ENCODE measurements at places on chromosomes 7 and 10.

- no peak for DNase-seq
Measured at GRCh38 chr10:13503745-13504463, 24.9 kb downstream of the BEND7 start.

- no peak for DNase-seq
Measured at GRCh38 chr7:25694699-25695098, 457.3 kb upstream of the NFE2L3 start.

GRCh38 chr7:148374396-148375259 is 215.9 kb upstream of the C7orf33 start:
- DNase-seq = no peak

DNA sequence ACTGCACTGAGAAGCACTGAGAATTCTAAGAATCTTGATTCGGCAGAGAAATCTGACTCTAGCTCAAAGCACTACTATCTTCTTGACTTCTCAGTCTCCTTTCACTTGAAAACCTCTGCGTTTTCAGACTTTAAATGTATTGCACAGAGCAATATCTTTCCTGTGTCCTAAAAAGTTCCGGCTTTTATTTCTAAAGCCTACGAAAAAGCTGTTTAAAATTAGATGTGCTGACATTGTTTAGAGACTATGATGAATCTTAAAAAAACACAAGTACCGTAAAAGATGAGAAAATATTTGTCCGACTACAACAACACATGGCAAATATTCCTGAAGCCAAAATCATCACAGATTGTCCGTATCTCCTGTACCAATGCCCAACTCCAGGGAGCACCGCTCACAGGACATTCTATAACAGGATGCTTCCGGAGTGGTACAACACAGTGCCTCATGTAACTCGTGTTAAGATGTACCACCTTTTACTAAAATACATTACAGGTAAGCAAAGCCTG is 136.9 kb downstream of the CUBN start:
- DNase-seq = no peak

GRCh38 chr7:55274156-55274555 is 91.0 kb upstream of the LANCL2 start:
- no peak for DNase-seq

DNA sequence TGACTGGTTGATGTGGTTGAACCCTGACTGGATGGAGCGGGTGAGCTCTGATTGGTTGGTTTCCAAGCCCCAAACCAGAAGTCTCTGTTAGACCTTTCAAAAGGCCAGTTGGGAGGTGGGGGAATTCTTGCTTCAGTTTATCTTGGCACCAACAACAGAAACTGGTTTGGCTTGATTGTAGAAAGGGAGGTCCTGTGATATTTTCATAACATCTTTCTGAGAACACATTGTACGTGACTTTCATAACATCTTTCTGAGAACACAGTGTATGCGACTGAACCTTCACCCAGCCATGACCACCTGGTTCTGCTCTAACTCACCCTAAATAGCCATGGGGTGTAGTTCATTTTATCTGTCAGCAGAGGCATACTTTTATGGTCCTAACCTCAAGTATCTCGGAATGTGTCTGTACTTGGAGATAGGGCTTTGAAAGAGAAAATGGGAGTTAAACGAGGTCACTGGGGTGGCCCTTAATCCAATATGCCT is 88.3 kb downstream of the GALNT17 start:
- DNase-seq = no peak

DNA sequence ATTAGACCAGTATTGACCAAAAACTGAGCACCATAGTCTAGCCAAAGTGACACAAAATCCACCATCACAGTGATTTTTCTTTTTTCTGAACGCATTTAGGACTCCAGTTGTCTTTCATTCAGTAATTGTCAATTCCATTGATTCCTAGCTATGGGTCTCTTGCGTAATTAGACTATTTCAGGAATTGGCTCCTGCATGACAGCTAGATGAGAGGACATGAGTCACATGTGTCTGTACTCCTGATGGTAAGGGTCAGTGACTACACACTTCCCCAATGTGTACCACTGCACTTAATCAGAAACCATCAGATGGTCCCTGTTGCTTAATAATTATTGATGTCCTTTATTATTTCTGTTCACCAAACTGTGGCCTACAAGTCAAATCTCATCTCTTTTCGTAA is 469.5 kb downstream of the POM121L12 start:
- no peak for DNase-seq

GRCh38 chr7:84113286-84113685 is 81.3 kb downstream of the SEMA3A start:
- DNase-seq = no peak

DNA sequence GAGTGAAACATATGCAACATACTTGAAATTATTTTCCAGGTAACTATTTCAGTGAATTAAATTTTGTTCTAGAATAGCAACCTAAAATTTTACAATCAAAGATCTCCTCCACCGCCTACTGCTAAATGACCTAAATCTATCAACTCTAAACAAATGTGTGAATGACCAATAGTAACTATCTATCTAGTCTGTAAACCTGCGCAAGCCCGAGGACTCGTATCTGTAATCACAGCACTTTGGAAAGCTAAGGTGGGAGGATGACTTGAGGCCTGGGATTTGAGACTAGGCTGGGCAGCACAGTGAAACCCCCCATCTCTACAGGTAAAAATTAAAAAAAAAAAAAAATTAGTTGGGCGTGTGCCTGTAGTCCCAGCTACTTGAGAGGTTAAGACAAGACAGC is 83.0 kb downstream of the NEBL start:
- no peak for DNase-seq

- no peak for DNase-seq
Measured at GRCh38 chr10:84525120-84525806, 196.9 kb downstream of the CCSER2 start.

- no peak for DNase-seq
Measured at GRCh38 chr7:142646386-142647140, 102.7 kb upstream of the PRSS1 start.

DNA sequence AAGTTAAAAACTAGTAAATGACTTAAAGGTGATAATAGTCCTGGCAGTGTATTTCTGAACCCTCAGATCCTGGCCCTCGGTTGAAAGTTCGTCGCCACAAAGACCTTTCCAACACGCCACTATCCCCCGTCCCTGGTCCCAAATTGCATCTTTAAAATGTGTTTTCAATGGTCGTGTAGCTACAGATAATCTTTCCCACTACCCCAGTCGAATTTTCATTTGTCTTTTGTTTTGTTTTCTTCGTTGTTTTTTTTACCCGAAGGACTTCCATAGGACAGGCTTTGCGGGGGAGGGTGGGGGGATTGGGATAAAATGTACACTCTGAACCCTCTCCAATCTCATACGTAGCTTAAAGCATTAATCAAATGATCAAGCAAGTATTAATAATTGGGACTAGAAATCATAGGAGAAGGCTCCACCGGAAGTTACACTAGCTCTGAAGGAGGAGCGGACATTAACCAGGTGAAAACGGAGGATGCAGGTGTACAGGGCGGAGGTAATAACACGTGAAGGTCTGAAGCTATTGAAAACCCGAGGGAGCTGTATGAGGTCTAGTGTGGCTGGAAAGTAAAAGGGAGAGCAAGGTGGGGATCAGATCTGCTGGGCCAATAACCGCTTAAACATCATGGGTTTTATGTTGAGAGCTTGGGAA is 32.8 kb upstream of the PHF14 start:
- no peak for DNase-seq

GRCh38 chr7:43851805-43852204 is 17.5 kb downstream of the MRPS24 start:
- DNase-seq = no peak

DNA sequence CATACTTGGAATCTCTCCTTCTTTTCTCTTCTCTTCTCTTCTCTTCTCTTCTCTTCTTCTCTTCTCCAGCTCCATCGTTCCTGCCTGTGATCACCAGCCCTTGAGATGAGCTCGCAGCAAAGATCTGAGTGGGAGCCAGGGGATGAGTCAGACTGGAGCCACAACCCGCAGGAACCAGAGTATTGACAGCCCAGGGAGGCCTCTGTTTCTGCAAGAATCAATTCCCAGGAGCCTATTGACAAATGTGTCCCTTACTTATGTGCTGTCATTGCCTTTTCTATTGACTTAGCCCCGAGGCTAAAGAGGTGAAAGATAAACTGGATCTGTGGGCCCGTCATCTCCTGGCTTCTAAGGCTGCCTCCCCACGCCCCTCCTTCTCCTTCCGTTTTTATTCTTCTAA is 13.1 kb upstream of the HABP2 start:
- DNase-seq = no peak

DNA sequence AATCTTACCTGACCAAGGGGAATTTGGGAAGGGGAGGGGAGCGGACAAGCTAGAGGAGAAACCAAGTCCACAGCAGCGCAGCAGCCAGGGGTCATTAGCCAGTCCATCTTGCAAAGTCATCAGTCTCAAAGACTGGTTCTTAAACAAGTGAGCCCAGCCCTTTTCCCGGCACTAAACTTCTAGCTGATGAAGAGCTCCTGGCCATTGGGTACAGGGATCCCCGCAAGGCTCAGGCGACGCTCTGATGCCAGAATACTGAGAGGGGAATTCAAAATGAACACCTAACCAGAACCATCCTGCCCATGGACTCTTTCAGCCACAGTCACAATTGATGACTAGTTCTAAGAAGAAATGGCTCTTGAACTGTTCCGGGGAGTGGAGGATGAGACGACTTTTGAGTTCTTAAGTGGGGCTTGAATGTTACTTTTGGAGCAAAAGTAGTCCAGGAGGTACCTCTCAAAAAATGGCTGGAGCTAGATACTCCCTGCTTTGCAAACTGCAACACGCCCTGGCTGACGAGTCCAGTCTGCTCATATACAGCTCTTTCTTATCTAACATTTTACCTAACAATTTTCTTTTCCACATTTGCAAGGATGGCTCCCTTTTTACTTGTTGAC is 2.5 kb upstream of the TWIST1 start:
- no peak for DNase-seq

GRCh38 chr10:94194256-94194655 is 168.5 kb downstream of the NOC3L start:
- DNase-seq = no peak

DNA sequence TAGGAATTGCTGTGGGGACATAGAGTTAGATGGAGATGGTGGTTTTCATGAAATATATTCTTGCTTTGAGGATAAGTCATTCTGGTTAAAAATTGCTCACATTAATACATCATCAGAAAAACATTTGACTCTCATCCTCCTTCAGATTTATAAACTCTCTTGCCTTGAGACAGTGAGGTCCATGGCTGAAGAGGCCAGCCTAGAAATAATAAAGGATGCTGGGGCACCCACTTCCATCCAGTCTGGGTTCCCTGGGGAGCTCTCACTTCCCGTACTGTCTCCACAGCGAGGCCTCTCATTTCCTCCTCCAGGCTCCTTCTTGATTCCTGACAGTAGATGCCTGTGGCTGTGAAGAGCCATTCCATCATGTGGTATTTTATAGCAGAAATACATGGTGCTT is 73.3 kb upstream of the PRKG1 start:
- DNase-seq = no peak

- no peak for DNase-seq
Measured at GRCh38 chr10:33428682-33429081, 94.2 kb upstream of the NRP1 start.

GRCh38 chr10:131781791-131782190 is 119.0 kb upstream of the PPP2R2D start:
- no peak for DNase-seq

GRCh38 chr10:86486856-86487255 is 34.7 kb downstream of the WAPL start:
- no peak for DNase-seq

GRCh38 chr10:51325649-51326048 is 251.4 kb downstream of the PRKG1 start:
- no peak for DNase-seq

GRCh38 chr7:40186586-40186985 is 51.8 kb downstream of the SUGCT start:
- no peak for DNase-seq

DNA sequence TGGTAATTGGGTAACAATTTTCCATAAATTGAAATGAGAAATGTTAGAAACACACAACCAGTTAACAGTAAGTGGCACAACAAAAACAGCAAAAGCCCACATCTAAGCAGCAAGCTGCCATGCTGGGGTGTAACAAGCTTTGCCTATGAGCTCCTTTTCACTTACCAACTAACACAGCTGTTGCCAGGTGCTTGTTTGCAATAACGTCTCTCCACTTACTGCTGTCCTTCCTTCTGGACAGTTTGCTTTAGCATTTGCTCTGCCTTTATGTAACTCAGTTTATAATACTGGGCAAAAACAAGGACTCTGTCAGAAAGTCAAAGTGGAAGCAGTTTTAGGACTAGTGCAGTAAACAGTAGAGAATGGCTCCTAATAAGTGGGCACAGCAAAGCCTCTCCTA is 740.9 kb downstream of the POM121L12 start:
- DNase-seq = no peak

- no peak for DNase-seq
Measured at GRCh38 chr10:76643511-76643911, 994.1 kb downstream of the KCNMA1 start.

GRCh38 chr7:145092766-145093165 is 256.9 kb upstream of the TPK1 start:
- no peak for DNase-seq

DNA sequence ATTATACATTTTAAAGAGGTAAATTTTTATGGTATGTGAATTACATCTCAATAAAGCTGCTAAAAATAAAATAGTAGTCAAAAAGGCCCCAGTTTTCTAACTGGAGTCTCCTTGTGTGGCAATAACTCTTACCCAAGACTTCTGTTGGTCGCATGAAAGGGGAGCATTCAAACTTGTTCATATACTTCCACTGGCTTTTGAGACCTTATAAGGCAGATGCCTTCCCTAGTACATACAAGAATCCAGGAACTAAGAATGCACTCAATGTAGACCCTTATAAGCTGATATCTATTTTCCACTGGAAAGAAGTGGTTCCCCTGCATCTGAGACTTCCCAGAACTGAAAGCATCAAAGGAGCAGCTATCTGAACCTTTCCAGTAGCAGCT is 13.0 kb downstream of the BCAP29 start:
- no peak for DNase-seq

GRCh38 chr7:129830949-129831348 is 121.8 kb downstream of the UBE2H start:
- no peak for DNase-seq

DNA sequence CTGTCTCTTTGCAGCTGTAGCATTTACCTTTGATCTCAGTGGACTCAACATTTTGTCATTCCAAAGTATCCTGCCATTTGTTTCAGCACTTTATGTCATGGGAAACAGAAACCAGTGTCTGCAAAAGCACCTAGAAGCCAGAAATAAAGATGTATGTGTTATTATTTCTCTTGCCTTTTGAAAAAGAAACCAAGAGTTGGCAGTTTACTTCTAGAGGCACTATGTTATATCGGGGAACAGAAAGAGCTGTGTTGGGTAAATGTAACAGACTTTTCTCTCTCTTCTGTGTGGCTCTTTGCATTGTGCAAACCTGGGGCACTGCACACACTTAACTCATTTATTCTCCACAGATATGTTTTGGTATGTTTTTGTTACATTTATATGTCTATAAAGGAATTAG is 36.7 kb downstream of the ZNF138 start:
- no peak for DNase-seq

- no peak for DNase-seq
Measured at GRCh38 chr10:71594934-71595571, 124.5 kb downstream of the C10orf105 start.

GRCh38 chr10:96441322-96441885 is 72.3 kb downstream of the TLL2 start:
- DNase-seq = no peak

- no peak for DNase-seq
Measured at GRCh38 chr7:83276250-83276649, 113.6 kb upstream of the PCLO start.

All from stimulated activated CD8-positive, alpha-beta memory T cell treated with anti-CD3 and anti-CD28 coated beads, Interleukin-12 subunit alpha, Interleukin-12 subunit beta, amount 100 ng/mL, for 1 hour (primary cell).